ENCODE measurements at places on chromosomes 12 and 14.
A peak's percentile ranks its signal among the peaks of the same experiment; 100 is the strongest.

- DNase-seq, result no peak
These were observed 11.5 kb downstream of the GNS start for GRCh38 chr12:64747695-64748094.

DNA sequence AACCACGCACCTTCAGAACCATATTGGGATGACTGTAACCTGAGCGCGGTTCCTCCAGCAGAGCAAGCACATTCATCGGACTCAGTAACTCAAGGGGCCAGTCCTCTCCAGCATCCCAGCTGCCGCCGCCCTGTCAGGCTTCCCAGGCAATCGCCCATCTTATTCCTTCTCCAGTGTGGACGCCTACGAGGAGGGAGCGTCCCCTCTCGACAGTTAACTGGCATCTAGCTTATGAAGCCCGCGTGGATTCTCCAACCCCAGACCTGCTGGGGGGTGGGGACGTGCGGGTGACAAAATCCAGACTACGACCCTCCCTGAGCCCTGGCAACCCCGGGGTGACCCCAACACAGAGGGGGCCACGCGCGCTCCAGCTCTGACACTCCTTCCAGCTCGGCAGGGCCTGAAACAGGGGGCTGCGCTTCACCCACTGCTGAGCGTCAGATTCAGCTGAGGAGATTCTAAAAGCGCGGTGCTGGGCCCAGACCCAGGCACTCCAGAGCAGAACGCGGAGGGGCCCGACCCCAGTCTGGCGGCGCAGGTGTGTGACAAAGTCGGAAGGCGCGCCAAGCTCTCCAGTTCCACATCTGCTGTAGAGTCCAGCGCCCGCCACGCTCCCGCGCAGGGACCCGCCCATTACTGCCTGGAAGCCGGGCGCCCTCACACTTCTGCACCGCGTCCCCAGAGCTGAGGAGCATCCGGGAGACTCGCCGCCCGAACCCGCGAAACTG is 43.9 kb upstream of the ESR2 start:
- no peak for DNase-seq

DNA sequence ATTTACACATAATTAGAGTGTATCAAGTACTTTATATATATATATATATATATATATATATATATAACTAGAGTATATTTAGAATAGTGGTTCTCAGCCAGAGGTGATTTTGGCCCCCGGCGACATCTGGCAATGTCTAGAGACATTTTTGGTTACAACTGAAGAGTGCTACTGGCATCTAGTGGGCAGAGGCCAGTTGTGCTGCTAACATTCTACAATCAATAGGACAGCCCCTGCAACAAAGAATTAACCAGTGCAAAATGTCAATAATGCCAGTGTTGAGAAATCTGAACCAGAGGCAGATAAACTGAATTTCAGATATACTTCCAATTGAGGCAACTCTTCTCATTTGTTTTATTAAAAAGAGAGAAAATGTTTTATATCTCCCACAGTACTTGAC is 8.9 kb downstream of the GTF2A1 start:
- no peak for DNase-seq

DNA sequence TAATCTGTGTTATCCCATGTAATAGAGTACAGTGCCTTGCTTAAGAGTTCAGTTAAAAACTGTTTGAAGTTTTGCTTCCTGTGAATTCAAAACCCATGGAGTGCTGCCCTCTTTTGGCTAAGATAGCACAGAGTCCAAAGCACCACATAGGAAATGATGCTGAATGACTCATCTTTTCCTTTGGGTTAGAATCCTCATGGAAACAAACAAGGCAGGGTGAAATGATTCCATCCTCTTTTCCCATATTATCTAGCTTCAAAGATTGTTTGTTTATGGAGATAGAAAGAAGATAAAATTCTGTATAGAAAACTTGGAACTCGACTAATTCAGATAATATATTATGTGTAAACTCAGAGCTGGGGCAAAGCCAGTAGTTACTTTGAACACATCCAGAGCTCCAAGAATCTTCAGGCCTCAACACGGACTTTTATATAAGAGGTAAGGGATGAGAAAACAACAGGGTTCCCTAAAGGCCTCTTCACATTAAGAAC is 87.4 kb downstream of the OTOGL start:
- DNase-seq, result peak; percentile 0

DNA sequence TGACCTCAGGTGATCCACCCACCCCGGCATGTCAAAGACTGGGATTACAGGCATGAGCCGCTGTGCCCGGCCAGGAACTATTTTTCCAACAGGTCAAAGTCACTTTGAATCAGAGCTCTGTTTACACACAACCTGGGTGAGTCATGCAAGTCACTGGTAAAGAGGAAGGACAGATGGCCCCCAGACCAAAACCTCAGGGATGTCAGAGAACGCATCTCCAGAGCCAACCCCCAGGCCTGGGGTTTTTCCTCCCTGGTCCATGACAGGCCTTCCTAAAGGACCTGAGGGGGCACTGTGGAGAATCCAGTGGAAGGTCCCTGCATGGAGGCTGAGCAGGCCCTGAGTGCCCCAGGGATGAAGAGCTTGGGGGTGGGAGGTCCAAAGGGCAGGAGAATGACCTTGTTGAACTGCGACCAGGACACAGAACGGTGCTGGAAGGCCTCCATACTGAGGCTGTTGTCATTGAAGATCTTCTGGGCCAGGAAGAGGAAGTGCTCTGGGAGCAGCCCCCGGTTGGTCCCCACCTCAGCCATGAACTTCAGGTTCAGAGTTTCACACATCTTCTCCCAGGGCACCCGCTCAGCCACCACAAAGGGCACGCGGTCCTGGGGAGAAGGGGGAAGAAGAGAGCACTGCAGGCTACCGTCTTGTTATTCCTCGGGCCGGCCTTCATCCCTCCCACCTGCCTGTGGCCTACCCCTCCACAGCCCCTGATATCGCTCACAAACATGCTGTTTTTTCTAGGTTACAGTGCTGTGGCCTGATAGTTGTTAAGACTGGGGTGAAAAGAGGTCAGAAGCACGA is 9.1 kb downstream of the STAT6 start:
- DNase-seq, result no peak

DNA sequence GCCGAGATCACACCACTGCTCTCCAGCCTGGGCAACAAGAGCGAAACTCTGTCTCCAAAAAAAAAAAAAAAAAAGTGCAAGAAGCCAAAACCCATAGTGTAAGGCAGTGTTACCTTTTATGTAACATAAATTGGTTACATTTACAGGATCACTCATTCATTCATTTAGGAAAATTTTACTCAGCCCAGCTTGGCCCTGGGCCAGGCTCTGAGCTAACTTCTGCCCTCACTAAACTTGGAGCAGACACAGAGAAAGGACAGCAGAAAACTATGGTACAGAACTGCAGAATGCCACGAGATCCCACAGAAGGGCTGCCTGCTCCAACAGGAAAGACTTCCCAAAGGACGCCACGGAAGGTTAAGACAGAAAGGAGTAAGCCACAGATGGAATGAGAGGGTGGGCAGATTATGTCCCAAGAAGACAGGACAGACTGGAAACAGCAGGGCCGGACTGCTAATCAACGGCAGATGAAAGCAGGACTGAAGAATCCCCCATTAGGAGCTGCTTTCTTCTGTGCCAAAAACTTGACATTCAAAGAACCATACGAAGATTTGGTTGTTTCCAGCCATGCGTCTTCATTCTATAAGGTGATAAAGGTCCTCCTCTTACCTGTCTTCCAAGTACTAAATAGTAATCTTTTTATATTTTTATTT is 18.9 kb downstream of the PPP1R13B start:
- DNase-seq, result no peak

DNA sequence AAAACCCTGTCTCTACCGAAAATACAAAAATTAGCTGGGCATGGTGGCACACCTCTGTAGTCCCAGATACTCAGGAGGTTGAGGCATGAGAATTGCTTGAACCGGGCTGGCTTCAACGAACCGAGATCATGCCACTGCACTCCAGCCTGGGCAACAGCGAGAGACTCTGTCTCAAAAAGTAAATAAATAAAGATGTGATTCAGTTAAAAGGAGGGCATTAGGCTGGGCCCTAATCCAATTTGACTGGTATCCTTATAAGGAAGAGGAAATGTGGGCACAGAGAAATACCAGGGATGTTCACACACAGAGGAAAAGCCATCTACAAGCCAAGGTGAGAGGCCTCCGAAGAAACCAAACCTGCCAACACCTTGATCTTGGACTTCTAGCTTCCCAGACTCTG is 10.1 kb upstream of the DCAF4 start:
- DNase-seq, result no peak

DNA sequence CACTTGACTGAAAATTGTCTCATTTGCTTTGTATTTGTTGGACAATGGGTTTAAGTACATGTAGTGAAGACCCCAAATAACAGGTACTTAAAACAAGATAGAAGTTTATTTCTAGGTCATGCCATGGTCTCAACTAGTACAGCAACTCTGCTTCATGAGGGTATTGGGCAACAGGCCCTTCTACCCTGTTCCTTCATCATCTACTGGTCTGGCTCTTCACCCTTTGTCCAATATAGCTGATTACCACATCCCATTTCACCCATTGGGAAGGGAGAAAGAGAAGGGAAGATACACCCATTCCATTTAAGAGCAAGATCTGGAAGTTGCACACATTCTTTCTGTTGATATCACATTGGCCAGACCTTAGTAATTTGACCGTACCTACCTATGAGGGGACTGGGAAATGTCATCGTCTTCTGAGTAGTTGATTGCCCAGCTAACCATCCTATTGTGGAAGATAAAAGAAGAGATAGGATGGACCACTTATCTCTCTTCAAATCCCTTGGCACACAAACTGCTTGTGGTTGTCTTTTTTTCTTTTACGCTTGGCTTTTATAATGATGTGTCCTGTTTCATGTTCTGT is 104.6 kb downstream of the DIP2B start:
- no peak for DNase-seq

- DNase-seq, result no peak
These were observed 134.6 kb downstream of the CHST11 start for GRCh38 chr12:104591257-104591885.

DNA sequence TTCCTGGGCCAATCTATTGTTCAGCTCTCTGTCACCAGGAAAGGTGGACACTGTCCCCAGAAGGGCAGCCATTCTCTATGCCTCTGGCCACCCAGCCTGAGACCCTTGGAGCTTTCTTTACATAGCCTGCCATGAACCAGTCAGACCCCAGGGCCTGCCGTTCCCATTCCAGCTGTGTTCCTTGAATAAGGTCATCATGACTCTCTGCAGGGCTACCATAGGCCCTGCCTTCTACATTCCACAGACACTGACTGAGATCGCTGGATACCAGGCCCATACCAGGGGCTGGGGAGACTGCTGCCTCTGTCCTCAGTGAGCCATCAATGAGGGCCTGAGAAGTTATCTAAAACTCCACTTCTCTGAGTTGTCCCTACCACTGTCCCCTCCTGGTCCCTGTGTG is 75.5 kb downstream of the SYNE3 start:
- no peak for DNase-seq

- no peak for DNase-seq
These were observed 1.4 kb downstream of the ACTN1 start for GRCh38 chr14:68977718-68978171.

GRCh38 chr12:68102163-68102562 is 57.4 kb downstream of the IFNG start:
- no peak for DNase-seq

DNA sequence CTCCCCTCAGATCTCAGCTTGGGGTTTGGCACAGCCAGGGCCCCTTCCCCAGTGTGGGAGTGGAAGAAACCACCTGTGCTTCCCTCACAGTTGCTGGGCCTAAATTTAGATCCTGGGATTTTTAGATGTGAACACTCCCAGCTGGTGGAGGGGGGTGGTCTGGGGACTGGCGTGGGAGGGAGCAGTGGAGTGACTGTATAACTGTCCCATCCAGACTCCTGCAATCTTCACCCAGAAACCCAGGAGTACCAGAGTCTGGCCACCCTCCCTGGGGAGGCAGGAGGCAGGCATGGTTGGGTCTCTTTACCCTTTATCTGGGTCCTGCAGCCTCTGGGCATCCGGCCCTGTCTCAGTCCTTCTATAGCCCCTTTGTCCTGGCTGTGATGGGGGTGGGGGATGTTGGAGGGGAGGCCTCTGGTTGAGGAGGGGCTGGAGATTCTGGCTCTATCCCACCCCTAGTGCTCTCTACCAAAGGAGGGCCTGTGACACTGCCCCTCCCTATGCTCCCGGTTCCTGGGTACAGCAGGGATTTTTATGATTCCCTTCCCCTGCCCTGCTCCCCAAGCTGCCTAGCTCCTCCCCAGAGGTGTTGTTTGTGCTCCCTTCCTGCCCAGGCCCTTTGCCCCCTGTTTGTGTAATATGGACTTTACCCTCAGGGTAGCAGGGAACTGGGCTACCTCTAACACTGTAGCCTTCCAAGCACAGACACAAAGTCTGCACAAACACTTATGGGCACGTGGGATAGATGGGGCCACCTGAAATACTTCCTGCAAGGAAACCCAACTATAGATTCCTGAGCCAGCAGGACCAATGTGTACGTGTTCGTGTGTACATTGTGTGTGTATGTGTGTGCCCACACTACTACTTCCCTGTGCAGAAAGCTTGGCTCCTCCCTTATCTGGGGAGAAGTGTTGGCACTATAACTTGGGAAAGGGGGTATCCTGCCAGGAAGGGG is 1.7 kb downstream of the ERBB3 start:
- no peak for DNase-seq

DNA sequence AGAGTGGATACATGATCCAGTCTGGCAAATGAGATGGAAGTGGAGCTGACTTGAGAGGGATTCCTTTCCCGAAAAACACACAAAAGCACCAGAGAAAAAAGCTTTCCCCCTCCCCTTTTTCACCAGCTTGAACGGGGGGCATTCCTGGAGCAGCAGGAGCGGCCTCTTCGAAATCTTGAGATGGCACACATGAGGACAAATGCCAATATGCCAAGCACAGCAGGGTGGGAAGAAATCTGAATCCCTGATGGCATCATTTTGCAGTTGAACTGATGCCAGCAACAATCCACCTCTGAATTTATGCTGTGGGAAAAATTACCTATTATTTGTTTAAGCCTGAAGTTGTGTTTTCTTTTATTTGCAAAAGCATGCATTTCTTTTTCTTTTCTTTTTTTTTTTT is 29.7 kb upstream of the BICD1 start:
- DNase-seq, result no peak

- DNase-seq, result no peak
These were observed 144.2 kb upstream of the FRMD6 start for GRCh38 chr14:51507511-51507905.

DNA sequence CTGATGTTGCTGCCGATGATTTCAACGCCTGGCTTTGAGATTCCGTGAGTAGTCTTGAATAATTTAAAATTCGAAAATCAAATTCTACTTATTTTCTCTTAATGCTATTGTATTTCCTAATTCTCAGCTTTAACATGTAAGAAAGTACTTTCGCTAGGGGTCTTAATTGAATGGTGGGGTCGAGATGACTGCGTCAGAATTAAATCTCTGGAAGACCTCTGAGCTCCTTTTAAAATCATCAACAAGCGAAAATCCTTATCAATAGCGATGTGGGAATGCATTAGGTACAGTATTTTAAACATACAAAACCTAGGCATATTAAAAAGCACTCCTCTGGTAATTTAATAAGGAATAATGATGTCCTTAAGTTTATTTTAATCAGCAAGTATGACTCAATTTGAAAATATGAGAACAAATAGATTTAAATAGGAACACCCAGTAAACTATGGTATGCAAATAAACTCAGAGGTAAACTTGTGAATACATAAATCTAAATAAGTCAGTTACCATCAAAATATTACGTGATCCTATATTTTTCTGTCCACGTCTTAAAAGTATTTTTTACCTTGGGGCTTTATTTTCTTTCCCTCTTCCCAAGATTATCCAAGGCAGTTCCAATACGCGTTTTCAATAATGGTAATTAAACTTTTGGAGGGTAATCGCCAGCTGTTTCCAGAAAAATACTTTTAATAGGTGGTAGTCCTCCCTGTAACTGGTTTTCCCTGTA is 1.4 kb downstream of the FOXA1 start:
- no peak for DNase-seq
